ENCODE measurements at places on chromosomes 4 and X. TPM values are rescaled to one million over a fixed set of nuclear protein-coding genes. Genes with fewer than 3 reads are reported as not detected.
A peak's percentile ranks its signal among the peaks of the same experiment; 100 is the strongest.

DNA sequence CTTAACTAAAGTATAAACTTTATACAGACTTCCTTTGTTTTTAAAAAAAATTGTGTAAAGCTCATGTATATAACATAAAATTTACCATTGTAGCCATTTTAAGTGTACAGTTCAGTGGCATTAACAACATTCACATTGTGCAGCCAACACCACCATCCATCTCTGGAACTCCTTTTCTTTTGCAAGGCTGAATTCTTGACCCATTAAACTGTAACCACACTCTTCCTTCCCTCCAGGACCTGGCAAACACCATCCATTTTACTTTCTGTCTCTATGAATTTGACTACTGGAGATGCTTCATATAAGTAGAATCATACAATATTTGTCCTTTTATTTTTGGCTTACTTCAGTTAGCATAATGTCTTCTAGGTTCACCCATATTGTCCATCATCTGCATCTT, 104.7 kb downstream of the RASL11B start:
- no peaks in the 10 kb centered on the region for H3K27me3 ChIP-seq
- no peaks in the 10 kb centered on the region for H3K36me3 ChIP-seq
- H3K27ac ChIP-seq, result no peak overlapping the region
- no peak for DNase-seq
- H3K4me1 ChIP-seq, result no peaks in the 10 kb centered on the region

ITIH6 gene
- total RNA-seq, result 0.22 TPM

DNA sequence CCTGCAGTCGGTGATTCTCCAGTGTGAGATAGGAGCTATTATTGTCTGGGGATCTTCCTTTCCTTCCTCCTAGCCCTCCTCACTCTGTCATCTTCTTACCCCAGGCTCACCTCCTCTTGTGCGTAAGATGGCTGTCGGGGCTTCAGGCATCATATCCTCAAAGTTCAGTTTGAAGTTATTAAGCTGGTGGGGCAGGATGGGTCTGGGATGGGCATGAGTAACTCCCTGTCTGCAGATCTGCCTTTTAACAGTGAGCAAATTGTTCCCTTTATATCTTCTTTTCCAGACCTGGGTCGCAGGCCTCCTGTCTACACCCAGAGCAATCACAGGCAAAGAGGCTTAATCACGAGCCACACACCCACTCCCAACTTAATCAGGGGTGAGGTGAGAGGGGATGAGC, 900 bp upstream of the MTMR1 start:
- H3K4me3 ChIP-seq, result peak overlapping the region; percentile 53
- DNase-seq, result no peak
- no peak overlapping the region for H3K27ac ChIP-seq
- no peaks in the 10 kb centered on the region for H3K36me3 ChIP-seq

SMIM10 gene
- 5.5 TPM for total RNA-seq

DNA sequence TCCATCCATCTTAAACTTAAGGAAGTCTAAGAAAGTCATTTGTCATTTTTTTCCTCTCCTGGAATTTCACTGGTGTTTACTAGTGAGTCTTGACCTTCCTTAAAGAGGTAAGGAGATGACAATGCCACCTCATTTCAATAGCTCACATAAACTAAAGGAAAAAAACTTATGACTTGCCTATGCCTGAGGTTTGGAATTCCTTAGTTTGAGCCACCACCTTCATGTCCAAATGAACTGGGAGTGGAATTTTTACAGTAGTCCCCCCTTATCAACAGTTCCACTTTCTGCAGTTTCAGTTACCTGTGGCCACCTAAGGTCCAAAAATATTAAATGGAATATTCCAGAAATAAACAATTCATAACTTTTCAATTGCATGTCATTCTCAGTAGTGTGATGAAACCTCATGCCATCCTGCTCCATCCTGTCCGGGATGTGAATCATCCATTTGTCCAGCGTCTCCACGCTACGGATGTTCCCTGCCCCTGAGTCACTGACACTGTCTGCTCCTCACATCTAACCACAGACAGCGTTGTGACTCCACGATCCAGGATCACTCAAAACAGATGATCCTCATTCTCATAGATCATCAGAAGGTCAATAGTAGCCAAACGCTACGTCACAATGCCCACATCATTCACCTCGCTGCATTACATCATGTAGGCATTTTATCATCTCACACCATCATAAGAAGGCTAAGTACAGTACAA, 177.4 kb downstream of the SH3KBP1 start:
- DNase-seq, result no peak
- H3K27me3 ChIP-seq, result peaks cover 11% of the 10 kb centered on the region
- no peak overlapping the region for H3K27ac ChIP-seq
- H3K4me3 ChIP-seq, result no peak overlapping the region
- H3K4me1 ChIP-seq, result peaks cover 2% of the 10 kb centered on the region
- H3K36me3 ChIP-seq, result no peaks in the 10 kb centered on the region

GRCh38 chrX:110258552-110258951, 59.3 kb downstream of the AMMECR1 start:
- DNase-seq, result no peak
- no peaks in the 10 kb centered on the region for H3K4me1 ChIP-seq
- no peak overlapping the region for H3K4me3 ChIP-seq
- H3K27me3 ChIP-seq, result peaks cover 5% of the 10 kb centered on the region

GRCh38 chr4:26700110-26700509, 116.2 kb downstream of the TBC1D19 start:
- H3K4me3 ChIP-seq, result no peak overlapping the region
- H3K4me1 ChIP-seq, result no peaks in the 10 kb centered on the region
- no peak for DNase-seq
- no peak overlapping the region for H3K27ac ChIP-seq
- H3K36me3 ChIP-seq, result no peaks in the 10 kb centered on the region
- H3K27me3 ChIP-seq, result no peaks in the 10 kb centered on the region

DNA sequence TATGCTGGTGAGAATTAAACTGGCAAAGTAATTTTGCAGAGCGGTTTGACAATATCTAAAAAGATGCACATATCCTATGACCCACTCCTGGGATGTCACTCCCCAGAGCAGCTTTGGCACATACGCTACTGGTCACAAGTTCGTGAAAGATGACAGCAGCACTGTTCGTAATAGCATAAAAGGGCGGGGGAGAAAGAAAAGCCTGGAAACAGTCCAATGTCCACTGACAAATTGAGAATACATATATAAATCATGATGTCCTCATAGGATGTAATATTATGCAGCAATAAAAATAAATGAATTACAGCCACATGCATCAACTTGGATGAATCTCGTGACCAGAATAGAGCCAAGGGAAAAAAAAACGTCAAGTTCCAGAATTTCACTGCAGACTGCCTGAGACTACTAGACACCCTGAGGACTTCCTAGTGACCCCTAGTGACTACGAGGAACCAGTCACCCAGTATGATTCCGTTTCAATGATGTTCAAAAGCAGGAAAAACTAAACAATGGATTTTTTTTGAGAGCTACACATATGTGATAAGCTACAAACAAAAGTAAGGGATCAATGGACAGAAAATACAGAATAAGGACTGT, 1.8 kb downstream of the PCSK1N start:
- peak overlapping the region; percentile 34 for H3K4me3 ChIP-seq
- H3K4me1 ChIP-seq, result peaks cover 7% of the 10 kb centered on the region
- peaks cover 5% of the 10 kb centered on the region for H3K27me3 ChIP-seq
- H3K27ac ChIP-seq, result no peak overlapping the region
- DNase-seq, result peak; percentile 27

ZNF674 gene
- total RNA-seq, result 7.0 TPM

DNA sequence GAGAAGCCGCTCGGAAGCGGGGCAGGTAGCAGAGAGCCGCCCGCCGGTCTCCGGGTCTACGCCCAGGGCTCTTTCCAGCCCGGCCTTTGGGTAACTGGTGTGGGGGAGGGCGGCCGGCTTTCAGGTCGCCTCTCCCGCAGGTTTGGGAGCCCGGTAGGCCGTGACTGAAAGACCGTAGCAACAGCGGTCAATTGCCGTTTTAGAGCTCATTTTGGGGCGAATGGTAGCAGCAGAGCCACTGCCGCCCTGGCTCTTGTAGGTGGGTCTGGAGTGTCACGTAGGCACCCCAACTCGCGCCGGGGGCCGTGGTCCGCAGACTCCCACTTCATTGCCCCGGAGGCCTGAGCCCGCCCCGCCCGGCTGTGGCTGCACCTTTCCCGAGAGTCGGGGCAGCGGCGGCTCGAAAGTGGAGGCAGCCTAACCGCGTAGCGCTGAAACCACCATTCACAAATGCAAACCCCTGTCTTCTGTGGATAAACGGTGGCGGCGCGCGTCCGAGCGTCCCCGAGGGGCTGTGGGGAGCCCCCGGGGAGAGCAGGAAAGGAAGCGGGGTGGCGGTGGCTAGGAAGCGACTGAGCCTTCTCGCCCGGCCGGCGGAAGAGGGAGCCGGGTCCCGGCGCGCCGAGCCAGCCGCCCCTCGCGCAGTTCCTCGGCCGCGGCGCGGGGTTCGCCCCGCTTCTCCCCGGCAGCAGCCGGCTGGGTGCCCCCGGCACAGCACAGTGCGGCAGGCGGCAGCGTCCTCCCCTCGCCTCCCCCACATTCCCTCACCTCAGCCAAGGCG, 2185.1 kb upstream of the TENM3 start:
- H3K27me3 ChIP-seq, result peaks cover 14% of the 10 kb centered on the region
- peaks cover 15% of the 10 kb centered on the region for H3K4me1 ChIP-seq
- no peaks in the 10 kb centered on the region for H3K36me3 ChIP-seq
- peak; percentile 72 for DNase-seq

GRCh38 chr4:33518856-33519255, 2725.5 kb downstream of the ARAP2 start:
- H3K27me3 ChIP-seq, result no peaks in the 10 kb centered on the region
- H3K36me3 ChIP-seq, result no peaks in the 10 kb centered on the region
- no peak for DNase-seq
- H3K4me1 ChIP-seq, result no peaks in the 10 kb centered on the region
- no peak overlapping the region for H3K4me3 ChIP-seq

Measured in spinal cord (tissue), 10 donors.